AG04450 (cell line): ENCODE measurements at places on chromosomes 12 and 14. TPM values are rescaled to one million over a fixed set of nuclear protein-coding genes. Genes with fewer than 3 reads are reported as not detected.

DNA sequence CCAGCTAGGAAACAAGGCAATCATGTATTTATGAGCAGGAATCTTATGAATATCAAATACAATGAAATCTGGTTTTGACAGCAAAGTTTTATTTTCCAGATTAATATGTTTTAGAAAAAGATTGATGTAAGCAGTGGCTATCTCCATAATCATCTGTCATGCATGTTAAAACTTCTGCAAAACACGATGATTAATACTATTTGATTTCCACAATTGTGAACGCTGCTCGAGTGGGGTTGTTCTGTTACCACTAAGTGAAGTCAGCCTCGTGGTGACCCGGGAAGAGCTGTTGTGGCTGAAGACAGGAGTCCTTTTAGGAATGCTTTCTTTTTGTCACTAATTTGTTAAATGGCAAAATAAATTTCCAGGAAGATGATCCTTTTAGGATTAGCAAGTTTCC, 9.4 kb downstream of the CFAP251 start:
- DNase-seq = no peak

- DNase-seq = no peak
Observed at GRCh38 chr12:90497923-90498545, 456.9 kb downstream of the CCER1 start.

- no peak for DNase-seq
Observed at GRCh38 chr12:100395811-100396210, 38.9 kb downstream of the SLC17A8 start.

GRCh38 chr14:36857136-36857535, 195.5 kb downstream of the PAX9 start:
- DNase-seq = no peak

DNA sequence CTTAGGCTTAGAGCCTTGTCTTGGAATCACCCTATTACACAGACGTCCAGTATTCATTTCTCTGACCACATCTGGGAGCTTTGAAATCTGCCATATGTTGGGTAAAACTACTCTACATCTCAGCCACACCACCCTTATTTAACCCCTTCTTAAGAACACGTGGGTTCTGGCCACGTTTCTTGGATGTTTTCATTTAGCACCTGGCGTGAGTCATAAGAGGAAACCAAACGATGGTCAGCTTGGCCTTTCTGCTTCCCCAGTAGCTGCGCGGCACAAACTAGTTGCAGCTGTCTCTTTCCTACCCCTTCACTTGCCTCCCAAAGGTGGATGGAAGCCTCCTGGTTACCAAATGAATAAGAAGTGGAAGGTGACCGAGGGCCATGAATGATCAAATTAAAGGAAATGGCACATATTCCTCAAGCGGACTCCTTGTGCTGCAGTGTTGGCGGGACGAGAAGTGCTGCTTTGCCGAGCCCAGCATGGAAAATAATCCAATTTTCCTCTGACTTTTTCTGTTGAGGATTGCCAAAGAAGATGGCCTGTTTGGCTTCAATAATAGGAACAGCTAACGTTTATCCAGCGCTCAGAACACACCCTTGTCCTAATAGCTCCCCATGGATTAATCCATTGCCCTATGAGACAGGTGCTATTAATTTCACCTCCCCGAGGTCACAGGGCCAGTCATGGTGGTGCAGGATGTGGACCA, 154.1 kb downstream of the ZNF664 start:
- DNase-seq = no peak

DNA sequence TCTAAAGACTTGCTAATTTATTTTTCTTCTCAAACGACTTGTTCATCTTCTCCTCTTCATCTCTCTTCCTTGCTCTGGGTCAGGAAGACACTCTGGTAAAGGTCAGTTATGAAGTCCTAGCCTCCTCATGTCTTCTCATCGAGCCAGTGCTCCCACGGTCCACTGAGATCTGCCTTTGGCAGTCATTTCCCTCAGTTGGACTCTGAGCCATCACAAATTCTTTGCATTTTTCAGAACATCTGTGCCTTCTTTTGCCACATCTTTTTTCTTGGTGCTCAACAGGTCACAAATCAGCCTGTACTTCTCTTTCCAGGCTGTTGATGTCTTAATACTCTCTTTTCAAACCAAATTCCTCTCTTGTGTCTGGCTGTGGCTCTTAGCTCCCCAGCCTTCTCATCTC, 49.7 kb downstream of the IGF1 start:
- DNase-seq = no peak

Gene MSI1
- polyA plus RNA-seq = not detected in 2 replicates
